ENCODE measurements at places on chromosomes 3 and 15.
A peak's percentile ranks its signal among the peaks of the same experiment; 100 is the strongest.

GRCh38 chr3:47385796-47386195, 5.0 kb downstream of the PTPN23 start:
- no peak for DNase-seq

DNA sequence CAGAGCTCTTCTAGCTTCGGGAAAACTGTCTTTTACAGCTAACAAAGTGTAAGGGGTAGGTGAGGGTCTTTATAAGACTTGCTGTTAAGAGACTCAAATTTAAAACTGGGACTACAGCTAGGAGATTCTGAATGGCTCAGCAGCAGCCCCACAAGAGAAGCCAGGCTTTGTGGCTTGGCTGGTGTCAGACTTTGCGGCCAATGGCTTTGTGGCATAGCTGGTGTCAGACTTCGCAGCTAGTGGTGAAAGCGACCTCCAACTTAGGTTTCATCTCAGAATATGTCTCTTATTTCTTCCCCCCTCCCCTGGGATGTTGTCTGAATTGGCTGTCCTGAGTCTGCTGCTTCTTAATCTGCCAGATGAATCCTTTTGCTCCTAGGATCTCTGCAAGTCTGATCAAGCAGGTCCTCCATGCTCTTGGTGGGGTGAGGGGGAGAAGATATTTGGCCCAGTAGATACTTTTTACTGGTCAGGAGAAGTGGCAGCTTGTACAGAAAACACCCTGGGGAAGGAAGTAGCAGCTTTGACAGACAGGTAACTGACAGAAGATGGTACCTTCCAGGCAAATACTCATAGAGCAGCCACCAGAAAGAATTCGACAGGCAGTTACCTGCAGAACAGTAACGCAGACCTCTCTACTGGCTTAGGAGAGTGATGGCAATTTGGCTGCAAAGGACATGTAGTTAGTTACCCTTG, 8.4 kb downstream of the BOC start:
- no peak for DNase-seq

DNA sequence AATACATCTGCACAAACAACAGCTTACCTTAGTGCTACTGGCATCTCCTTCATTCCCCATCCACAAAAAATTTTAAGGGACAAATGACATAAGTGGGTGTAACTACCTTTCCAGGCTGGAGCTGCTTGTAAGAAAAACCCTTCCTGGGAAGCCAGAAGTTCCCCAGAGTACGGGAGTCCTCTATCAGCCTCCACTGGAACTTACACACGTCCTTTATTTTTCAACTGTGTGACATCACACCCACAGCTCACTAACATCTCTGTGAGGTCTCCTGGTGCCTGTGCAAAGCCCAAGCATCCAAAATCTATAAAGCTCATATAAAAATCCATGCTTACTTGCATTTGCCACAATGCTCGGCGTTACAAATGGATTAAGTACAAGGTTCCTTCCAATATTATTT, 27.6 kb downstream of the LRIG1 start:
- DNase-seq, result no peak

DNA sequence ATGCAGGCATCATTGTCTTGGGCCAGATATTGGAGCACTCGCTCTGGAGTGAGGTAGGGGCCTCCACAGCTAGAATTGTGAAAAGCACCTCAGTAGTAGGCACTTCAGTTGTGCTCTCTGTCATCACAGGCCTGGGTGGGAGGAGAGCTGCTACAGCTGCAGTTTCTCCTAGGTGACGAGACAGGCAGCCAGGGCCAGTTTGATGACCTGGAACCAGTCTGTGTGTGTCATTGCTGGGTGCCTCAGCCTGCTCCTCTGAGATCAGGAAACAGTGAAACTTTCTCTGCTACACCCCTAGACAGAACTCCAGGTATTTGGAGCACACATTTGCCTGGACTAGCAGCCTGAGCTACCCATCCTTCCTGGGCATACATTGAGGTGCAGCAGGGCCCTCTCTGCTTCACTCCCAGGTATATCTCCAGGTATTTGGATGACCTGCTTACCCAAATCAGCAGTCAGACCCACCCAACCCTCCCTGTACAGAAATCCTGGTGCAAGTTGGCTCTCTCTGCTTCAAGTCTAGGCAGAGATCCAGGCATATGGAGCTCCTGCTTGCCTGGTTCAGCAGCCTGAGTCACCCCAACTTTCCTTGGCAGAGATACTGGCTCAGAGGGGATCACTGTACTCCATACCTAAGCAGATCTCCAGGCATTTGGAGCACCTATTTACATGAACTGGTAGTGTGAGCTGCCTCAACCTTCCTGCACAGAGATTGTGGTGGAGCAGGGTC, 54.3 kb upstream of the SGO1 start:
- DNase-seq, result no peak

- DNase-seq, result no peak
Observed at GRCh38 chr3:106033654-106034053, 164.8 kb upstream of the CBLB start.

DNA sequence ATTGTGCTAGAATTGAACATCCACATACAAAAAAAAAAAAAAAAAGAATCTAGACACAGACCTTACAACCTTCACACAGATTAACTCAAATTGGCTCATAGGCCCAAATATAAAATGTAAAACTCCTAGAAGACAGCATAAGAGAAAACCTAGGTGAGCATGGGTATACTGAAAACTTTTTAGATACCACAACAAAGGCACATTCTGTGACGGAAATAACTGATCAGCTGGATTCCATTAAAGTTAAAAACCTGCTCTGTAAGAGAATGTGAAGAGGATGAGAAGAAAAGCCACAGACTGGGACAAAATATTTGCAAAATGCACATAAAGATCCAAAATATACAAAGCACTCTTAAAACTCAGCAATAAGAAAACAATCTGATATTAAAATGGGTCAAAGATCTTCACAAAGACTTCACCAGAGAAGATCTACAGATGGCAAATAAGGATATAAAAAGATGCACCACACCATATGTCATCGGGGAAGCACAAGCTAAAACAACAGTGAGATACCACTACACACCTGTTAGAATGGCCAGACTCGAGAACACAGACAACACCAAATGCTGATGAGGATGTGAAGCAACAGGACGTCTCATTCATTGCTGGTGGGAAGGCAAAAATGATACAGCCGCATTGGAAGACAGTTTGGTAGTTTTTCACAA, 167.9 kb downstream of the PDE8A start:
- DNase-seq, result no peak

- DNase-seq, result no peak
Observed at GRCh38 chr15:33182278-33182905, 12.1 kb downstream of the FMN1 start.

DNA sequence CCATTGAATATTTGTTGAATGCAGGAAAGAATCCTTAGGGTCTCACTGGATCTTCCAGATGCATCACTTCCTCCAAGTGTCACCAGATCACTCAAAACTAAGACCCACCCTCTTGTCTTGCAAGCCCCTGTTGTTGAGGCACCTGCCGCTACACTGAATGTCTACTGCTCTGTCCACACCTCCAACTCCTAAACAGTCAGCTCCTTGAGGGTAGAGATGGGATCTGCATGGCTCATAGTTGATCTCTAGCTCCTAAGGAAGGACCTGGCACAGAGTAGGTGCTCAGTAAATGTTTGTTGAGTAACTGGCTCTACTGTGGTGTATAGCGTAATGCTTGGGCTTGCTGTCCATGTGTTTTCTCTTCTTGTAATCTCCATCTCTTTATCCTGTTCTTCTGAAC, 8.8 kb downstream of the SLC6A20 start:
- DNase-seq, result peak; percentile 27

- no peak for DNase-seq
Observed at GRCh38 chr3:184372296-184372821, 5.6 kb downstream of the THPO start.

GRCh38 chr3:159840703-159841299, 147.8 kb upstream of the IL12A start:
- no peak for DNase-seq

DNA sequence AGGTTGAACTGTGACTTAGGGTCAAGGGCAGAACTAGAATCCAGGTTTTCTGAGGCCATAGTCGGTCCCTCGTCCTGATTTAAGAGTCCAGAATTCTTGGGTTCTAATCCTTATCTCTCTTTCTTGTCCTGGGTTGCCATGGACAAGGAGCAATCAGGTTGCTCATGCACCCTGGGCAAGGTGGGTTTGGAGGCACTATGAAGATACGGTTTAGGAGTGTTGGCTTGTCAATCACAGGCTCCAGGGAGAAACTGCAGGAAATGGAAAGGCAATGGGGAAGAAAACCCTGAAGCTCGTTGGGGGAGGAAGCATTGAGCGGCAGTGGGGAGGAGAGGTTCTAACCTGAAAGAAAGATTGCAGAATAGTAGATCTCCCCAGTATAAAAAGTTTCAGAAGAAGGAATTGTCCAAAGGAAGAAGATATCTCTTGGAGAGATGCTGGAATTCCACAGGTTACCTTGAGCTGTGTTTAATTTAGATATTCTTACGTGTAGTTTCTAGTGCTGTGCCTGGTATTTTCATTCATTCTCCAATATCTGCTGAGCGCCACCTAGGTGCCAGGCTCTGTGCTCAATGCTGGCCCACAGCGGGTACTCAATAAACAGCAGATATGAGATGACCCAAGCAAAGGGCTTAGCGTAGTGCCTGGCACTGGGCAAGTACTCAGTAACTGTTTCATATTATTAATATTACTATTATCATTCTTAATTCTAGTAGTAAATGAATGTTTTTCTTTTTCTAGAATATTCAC, 2.0 kb downstream of the ACAN start:
- no peak for DNase-seq

- DNase-seq, result no peak
Observed at GRCh38 chr3:56415652-56416051, 52.6 kb downstream of the ERC2 start.

- no peak for DNase-seq
Observed at GRCh38 chr15:78418686-78419085, 19.3 kb upstream of the IREB2 start.

DNA sequence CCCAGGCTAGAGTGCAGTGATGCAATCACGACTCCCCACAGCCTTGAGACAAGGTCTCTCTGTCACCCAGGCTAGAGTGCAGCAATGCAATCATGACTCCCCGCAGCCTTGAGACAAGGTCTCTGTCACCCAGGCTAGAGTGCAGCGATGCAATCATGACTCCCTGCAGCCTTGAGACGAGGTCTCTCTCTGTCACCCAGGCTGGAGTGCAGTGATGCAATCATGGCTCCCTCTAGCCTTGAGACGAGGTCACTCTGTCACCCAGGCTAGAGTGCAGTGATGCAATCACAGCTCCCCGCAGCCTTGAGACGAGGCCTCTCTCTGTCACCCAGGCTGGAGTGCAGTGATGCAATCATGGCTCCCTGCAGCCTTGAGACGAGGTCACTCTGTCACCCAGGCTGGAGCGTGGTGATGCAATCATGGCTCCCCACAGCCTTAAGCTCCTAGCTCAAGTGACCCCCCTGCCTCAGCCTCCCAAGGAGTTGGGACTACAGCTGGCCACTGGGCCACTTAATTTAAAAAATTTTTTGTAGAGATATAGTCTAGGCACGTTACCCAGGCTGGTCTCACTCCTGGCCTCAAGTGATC, 26.1 kb downstream of the TFRC start:
- DNase-seq, result no peak

DNA sequence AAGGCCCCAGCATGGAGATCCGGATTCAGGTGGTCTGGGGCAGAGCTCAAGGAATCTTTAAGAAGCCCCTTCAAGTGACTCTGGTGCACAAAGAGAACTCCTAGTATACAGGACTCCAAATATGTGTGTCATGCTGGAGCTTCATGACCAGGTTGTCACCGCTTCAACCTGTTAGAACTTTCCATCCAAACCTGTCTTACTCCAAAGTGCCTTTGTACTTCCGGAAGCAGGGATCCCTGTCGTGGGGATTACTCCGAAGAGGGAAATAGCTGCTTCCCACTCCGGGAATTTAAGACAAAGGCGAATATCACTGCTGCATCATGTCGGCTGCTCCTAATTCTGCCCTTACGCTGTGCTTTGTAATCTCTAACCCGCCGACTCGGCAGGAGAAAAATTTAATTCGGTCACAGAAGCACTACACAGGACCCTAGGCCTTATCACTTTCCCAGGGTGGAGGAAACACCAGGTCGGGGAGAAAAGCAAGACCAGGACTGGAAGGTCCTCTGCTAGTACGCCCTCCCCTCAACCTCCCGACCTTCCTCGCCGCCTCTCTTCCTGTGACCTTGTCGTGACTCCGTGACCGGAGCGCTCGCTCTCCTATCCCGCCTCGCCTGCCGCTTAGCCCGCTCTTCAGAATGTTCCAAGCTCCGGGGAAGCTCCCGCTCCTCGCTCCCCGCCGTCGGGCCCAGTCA, 730 bp downstream of the HIGD1A start:
- DNase-seq, result no peak

DNA sequence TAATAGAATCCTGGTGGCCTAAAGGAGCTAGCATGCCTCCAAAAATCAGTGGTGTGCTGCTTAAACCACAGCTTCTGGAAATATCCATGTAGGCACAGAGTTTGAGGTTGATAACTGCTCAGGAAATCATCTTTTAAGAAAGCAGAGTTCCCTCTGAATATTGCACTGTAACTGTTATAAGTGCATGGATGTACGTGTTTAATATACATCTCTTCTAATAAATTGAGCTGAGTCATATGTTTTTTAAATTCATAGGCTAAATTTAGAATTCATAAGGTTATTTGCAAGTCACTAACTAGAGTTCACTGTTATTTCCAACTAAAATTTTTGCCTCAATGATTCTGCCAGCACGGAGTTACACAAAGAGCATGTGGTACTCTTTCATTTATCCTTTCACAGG, 68.9 kb downstream of the MYH15 start:
- DNase-seq, result no peak

DNA sequence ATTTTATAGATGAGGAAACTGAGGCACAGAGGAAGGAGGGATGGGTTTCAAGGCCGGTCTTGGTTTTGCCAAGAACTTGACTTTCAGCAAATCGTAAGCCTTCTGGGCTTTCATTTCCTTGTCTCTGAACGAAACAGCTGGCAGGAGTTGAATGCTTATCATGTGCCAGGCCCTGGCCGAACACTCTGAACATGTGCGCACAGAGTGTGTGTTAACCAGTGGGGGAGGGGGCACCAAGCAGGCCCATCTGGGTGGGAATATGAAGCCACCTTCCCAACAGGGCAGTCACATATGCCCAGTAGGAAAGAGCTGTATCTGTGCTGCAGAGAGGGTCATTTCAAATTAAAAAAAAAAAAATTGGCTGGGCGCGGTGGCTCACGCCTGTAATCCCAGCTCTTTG, 29.3 kb downstream of the ZNF710 start:
- DNase-seq, result no peak

DNA sequence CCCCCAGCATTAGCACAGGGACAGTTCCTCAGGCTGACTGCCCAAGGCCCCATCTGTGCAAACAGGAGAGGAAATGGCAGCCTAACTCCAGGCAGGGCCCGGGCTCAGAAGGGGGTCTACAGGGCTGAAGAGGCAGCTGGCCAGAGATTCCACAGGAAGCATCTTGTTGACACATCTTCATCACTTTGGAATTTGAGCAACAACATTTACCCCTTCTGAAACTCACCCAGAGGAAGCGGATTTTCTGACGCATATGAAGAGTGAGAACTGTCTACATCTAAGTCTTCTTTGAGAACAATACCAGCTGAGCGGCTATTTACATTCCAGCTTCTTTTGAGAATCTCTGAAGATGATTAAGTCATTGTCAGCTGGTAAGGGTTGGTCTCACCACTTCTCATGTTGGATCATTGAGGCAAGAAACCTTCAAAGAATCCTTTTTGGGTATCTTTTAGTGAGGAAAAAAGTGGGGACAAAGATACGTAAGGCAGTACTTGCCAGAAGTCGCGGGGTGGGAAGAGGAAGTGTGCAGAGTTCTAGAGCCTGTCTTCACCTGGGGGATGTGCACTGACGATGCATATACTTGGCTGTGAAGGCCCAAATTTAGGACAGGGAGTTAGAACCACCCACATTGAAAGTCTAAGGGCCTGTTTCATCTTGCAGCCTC, 25.4 kb upstream of the SRP14 start:
- no peak for DNase-seq

GRCh38 chr3:132380920-132381319, 36.4 kb upstream of the DNAJC13 start:
- no peak for DNase-seq
